Stimulated activated CD8-positive, alpha-beta memory T cell treated with anti-CD3 and anti-CD28 coated beads, Interleukin-7, amount 100 ng/mL, for 1 hour (primary cell): ENCODE measurements at places on chromosomes 12 and 14.
A peak's percentile ranks its signal among the peaks of the same experiment; 100 is the strongest.

DNA sequence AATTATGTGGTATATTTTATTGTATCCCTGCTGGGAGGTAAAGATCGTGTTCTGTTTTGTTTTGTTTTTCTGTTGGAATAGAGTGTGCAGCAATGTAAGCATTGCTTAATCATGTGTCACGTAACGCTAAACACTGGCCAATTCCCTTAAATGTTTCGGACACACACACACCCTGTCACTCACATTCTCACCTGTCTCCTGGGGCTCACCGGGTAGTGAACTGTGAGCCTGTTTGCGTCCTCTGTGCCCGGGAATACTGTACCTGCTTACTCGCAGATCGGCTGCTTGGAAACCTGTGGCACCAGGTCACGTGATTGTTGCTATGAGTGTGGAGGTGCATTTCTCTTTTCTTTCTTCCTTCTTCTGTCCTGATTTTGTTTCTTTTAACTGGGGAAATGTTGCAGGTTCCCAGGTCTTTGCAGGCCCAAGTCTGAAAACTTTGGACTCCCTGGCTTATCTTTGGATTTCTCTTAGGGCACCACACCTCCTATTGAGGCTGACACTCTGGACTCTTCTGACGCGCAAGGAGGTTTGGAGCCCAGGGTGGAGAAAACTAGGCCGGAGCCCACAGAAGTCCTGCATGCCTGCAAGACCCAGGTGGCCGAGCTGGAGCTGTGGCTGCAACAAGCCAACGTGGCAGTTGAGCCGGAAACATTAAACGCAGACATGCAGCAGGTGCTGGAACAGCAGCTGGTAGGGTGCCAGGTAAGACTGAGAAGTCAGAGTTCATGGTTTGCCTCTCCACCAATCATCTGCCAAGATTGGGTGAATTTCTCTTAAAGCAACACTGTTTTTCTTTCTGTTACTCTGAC is 181.1 kb downstream of the ESR2 start:
- no peak for DNase-seq

DNA sequence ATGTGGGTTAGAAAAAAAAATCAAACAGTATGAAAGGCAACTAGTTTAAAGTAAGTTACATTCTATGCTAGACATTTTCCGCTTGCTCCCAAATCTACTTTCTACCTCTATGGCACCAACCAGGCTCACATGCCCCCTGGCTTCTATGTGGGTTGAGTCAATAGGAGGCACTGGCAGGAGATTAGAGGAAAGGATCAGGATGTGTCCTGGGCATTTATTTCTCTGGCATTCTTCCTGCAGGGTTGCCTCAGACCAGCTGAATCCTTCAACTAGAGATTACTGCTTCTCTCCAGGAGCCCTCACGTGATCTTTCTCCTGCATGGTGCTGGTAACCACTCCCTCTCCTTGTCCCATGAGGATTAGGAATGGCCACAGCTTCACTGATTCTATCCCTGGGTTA is 14.9 kb upstream of the CCDC60 start:
- DNase-seq = no peak

DNA sequence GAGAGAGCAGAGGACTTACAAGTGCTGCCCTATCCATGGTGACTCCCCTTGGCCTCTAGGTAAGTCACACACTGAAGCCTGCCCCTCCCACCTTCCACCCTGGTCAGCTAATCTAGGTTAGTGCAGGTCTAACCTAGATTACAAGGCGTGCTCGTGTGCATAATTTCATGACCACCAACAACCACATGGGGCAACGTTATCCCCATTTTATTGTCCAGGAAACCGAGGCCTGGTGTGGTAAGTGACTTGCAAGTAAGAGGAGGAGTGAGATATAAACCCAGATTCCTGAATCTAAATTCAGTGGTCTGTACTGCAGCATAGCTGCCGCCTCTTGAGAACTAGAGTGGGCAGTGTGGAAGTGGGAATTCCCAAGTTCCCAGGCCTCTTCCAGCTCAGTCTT is 171.1 kb downstream of the DAD1 start:
- DNase-seq = no peak

GRCh38 chr14:105067140-105067968 is 2.1 kb upstream of the GPR132 start:
- DNase-seq = peak; percentile 22

DNA sequence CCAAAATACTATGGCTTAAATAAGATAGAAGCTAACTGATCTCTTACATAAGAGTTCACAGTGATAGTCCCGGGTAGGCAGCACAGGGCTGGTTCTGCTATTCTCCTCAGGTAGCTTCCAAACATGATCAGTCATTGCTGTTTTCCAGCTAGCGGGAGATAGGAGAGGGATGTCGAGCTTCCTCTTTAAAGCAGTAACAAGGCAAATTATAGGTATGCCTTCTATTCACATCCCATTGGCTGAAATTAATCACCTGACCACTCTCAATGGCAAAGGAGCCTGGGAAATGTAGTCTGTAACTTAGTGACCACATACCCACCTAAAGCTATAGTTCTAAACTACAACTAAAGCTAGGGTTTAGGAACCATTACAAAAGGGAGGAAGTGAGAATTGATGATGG is 34.5 kb upstream of the VRK1 start:
- no peak for DNase-seq

DNA sequence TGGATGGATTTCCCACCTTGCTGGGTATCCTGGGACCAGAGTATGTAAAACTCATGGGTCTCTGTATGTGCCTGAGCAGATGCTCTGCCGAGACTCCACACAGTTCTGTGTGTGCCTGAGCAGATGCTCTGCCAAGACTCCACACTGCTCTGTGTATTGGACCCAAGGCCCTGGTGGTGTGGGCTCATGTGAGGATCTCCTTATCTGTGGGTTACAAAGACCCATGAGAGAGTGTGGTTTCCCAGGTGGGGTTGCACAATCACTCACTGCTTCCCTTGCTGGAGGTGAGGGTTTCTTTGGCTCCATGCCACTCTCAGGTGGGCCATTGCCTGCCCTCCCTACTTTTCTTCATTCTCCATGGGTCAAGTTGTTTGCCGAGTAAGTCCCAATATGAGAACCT is 141.5 kb downstream of the TBC1D30 start:
- DNase-seq = no peak

- no peak for DNase-seq
Measured at GRCh38 chr12:48961331-48961730, 4.0 kb upstream of the ARF3 start.

DNA sequence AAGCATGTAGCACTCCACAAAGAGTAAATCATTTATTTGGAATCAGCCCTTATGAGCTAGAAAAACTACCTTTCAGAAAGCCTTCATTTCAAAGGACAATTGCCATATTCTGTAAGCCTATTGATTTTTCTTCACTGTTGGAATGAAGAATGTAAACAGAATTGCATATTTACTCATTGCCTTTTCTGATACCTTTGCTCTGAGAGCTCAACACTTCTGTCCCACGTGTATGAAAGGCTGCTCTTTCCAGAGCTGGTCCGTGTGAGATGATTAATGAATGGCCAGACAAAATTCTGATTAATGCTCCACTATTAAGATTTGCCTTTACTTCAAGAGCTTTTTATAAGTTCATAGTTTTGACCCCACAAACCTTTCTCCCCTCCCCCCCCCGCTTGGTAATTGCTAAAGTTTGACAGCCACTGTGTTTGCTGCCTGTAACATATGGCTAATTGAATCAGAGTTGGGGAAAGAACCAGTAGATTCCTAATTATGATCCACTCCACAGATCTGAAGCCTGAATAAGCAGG is 63.0 kb upstream of the PLEKHA5 start:
- DNase-seq = no peak

DNA sequence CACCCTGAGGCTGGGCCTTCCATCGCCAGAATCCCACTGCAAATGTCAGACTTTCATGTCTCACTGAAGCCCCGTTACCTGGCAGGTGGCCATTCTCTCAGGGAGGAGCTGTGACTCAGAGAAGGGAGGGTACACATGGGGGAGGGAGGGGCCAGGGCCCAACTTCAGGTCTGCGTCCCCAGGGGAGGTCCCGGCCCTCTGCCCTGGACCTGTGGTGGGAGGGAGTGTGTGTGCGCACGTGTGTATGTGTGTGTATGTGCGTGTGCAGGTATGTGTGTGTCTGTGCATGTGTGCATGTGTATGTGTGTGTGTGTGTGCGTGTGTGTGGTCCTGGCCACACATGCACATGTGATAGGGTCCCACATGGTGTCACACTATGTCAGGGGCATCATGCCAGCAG is 50.9 kb downstream of the MVK start:
- DNase-seq = no peak

DNA sequence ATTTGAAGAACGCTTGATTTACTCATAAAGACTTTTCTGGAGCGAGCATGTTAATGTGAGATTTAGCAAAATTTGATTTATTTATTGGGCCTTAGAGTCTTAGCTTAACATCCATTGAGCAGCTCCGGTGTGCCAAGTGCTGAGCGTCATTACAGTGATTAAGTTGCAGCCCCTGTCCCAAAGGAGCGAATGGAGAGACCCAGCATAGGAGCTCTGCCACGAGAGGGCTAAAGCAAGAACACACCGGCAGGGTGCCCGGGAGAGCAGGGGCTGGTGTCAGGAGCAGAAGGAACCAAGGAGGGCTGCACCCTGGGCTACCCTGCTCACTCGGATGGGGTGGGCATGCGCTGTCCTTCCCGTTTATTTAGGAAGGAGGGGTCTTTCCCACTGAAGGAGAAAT is 50.6 kb downstream of the PPP2R5C start:
- no peak for DNase-seq

GRCh38 chr14:35403114-35403602 is 1.4 kb downstream of the NFKBIA start:
- no peak for DNase-seq

DNA sequence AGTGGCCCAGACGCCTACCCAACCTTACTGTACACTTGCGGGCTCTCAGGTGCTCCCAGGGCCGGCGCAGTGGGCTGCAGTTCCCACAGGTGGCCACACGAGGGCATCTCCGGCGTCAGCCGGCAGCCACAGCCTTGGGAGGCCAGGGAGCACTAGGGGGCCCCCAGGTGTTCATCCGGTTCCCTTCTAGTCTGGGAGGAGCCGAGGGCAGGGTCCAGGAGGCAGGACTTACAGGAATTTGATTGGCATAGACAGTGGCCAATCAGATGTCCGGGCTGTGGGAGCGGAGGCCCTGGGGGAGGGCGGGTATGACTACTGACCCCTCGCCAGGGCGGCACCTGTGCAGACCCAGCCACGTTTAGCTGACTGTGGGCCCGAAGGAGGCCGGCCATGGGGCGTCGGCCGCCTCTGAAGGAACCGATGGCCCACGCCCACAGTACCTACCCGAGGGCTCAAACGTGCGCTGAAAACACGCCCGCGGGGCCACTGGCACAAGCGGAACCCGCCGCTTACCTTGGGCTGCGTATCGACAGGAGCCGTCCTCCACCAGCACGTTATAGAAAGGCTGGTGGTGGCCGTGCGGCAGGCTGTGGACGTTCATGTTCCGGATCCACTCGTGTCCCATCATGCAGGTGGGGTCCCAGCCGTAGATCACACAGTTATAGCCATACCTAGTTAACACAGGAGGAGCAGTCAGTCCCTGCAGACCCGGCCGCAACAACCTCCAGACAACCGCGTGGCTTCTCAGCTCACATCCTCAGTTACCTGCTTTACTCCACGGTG is 34.8 kb downstream of the FBXO21 start:
- DNase-seq = peak; percentile 22

DNA sequence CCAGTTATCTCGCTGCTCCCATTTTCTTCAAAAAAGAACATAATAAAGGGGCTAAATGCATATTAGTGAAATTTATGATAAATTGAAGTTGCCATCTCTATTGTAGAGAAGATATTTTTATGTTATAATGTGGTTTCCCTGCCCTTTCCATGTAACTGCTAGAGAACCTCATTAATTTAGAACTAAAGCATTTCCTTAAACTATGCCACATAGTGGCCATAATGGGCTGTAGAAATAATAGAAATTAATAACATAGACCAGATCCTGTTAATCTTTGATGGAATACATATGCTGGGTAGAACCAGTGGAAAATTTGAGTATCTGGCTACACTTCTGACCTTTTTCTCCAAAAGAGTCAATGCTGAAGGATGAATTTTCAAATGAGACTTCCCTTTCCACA is 376.7 kb downstream of the PDZRN4 start:
- no peak for DNase-seq

DNA sequence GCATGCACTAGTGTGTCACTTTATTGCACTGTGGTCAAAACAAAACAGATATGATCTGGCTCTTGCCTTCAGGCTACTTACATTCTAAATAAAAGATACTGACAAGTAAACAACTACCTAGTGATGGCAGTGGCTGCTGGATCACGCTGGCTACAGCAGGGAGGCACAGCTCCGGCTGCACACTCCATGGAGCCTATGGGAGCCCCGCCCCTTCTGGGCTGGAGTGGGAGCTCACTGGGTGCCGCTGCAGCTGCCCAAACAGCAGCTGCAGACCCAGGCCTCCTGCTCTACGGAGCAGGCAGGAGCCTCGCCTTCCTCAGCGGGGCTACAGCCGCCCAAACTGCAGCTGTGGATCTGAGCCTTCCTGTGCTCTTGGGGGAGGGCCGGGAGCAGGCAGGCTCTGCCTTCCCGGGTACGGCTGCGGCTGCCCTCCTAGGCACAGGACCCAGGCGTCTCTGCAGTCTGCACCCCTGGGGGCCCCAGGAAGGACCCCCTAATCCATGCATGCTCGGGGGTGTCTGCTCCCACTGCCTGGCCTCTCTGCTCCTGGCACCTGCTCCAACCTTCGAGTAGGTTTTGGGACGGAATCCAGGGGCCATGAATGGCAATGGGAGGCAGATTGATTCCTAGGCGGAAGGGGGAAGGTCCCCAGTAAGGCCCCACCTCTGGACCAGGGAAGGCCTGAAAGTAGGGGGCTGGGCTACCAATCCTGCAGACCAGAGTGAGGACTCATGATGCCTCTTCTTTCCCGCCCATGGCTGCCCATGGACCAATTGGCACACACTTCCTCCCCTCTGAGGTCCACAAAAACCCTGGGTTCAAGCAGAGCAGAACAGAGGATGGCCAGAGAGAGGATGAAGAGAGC is 253.1 kb downstream of the ANO6 start:
- DNase-seq = no peak

DNA sequence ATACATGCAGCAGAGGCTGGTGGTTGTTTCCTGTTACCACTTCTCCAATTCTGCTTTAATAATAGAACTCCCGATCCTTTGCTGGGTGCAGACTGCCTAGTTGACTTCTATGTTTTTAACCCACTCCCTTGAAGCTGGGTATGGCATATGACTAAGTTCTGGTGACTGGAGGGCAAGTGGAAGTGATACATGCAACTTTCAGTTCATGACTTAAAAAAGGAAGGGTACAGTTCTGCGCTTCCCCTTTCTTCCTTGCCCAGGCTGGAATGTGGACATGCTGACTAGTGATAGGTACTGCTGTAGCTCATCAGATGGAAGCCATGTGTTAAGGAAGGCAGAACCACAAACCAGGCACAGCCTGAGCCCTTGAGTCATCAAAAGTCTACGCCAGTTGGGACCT is 2.4 kb upstream of the A2M start:
- DNase-seq = no peak
